T-helper 17 cell (primary cell): ENCODE measurements at places on chromosomes 5 and 9.

DNA sequence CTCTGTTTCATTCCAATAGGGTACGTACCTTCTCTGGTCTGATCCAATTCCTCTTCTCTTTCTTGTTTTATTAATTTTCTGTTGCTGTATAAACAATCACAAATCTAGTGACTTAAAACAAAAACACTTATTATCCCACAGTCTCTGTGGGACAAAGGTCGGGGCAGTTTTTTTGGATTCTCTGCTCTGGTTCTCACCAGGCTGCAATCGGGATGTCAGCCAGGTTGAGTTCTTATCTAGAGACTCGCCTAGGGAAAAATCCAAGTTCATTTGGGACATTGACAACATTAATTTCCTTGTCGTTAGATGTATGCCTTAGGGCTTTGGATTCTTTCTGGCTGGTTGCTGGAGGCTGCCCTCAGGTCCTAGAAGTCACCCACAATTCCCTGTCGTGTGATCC, 430.5 kb upstream of the RORB start:
- no peak for DNase-seq

GRCh38 chr9:104776797-104777196, 12.9 kb downstream of the NIPSNAP3B start:
- DNase-seq: no peak

- no peak for DNase-seq
Observed at GRCh38 chr5:2805080-2805479, 53.6 kb upstream of the IRX2 start.

DNA sequence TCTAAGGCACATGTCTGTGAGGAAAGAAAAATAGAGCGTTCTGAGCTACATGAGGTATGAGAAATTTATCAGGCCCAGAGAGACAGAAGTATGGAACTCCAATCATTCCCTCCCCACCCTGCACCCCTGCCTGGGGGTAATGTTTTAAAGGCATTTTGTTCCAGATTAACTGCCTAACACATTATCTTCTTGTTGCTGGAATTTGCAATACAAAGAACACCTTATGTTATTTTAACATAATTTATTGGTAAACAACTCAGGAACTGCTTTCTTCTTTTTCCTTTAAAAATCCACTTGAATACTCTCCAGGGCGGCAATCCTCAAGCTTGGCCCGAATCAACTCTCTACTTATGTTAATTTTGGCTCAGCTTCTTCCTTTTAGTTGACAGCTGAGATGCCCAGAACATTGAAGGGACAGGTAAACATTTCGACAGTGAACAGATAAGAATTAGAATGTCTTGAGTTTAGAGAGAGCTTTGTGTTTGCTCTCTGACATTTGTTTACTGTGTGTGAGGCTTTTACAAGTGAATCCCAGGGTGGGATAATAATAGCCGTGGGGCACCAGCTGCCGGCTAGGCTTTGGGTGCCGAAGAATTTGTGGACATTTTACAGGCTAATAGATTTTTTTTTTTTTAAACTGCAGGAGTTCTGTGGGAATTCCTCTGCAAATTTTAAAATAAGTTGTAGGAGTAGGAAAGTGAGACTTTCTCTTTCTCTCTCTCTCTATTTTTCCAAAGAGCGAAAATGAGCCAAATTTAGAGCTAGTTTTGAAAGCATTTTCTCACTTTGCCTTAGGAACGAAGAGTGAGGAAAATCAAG, 96.4 kb upstream of the TAF11L2 start:
- no peak for DNase-seq

DNA sequence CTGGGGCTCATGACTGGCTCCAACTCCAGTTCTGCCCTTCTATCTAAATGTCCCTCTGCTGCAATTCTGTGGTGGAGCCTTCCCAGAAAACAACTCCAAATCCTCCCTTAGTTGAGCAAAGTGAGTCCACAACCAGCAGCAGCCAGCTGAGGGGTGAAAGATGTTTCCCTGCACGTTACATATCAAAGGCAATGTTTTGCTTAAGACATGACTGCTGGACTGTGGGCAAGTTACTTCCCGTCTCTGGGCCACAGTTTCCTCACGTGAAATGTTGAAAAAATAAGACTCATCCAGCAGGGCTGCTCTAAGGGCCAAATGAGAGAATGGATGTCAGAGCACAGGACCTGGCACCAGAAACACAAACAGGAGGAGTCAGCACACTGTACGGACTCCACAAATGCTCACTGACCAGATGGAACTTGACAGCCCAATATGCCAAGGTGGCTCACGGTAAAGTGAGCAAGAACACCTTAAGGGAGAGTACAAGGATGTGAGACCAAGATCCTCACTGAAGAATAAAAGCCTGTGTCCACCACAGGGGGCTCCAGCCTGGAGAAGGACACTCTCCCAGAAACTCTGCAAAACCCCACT, 138.4 kb upstream of the ABCA1 start:
- DNase-seq: no peak

DNA sequence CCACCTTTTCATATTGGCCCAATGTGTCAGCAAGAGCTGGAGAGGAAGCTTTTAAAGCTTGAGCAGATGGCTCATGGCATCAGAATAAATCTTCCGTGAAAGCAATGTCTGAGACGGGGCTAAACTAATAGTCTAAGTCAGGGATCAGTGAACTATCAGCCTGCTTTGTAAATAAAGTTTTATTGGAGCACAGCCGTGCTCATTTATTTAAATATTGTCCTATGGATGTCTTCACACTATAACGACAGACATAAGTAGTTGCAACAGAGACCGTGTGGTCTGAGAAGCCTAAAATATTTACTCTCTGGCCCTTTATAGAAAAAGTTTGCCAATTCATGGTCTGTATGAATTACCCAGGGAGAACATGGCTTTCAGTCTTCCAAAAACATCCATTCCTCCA, 85.6 kb upstream of the SLC44A1 start:
- no peak for DNase-seq

GRCh38 chr5:53425687-53426511, 54.5 kb upstream of the FST start:
- DNase-seq: no peak

- no peak for DNase-seq
Observed at GRCh38 chr5:56676091-56676768, 139.1 kb upstream of the MAP3K1 start.

DNA sequence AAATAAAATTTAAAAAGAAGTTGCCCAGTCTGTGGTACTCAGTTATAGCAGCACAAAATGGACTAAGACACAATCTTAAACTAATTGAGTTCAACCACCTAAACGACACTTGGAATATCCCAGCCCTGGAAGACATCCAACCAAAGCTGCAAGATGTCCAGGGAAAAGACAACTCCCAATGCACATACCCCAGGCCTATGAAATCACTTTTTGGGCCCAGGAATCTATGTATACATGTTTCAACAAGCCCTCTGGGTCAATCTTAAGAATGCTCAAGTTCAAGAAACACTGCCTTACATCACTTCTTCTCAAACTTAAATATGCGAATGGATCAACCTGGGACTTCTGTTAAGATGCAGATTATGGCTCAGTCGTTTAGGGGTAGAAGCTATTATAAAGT, 148.6 kb downstream of the ELAVL2 start:
- no peak for DNase-seq

GRCh38 chr9:131238402-131239021, 37.8 kb downstream of the FAM78A start:
- DNase-seq: no peak

GRCh38 chr9:15717290-15717967, 164.6 kb downstream of the CCDC171 start:
- no peak for DNase-seq

DNA sequence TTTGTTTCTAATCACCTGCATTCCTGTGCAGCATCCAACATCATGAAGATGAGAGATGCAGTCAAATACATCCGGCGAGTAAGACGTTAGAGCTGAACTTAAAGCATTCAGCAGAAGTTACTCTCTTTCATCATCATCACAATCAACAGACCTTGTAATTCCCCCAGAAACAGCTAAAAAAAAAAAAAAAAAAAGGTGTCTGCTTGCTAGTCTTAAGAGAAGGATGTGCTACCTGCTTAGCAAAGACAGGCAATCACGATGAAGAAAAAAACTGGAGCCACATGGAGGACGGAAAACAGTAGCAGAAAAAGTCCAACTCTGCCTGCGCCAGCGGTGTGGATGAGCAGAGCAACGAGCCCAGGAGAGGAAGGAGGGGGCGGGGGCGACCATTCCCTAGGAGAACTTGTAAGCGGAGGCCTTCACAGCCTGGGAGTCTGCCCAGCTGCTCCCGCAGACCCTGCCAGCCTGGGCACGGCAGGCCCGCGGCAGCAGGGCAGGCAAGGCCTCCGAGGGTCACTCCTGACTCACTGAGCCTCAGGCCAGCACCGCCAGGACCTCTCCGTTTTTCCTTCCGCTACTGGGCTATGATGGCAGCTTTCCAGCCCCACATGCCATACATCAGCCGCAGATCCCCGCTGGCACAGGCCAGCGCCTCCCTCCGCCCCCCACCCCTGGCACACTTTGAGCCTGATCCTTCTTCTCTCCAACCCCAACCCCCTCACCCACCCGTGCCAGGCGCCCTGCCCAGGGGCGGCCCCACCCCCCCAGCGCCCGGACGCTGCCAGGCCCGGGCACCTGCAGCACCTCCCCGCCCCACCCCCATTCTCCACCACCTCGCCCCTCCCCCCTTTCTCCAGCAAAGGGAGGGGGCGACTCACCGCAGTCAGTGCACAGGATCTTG, 1.4 kb downstream of the NRG2 start:
- no peak for DNase-seq

- no peak for DNase-seq
Observed at GRCh38 chr5:116577064-116577788, 2.6 kb upstream of the SEMA6A start.

DNA sequence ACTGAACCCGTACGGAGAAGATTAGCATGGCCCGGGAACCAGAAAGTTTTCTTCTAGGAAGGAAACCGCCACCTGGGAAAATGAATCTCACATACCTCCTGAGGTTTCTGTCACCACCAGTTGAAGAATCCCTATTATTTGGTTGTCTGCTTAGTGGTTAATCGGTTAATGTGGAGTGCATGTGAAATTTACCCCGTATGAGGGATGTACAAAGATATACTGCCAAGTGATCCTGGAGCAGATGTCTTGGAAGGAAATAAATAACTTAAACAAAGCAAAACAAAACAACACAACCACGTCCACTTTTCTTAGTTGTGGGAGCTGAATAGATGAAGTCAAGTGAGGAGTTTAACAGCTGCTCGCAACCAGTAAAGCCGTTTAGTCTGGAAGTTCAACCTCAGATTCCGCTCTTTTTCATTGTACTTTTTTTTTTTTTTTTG, 3.8 kb downstream of the DMRT2 start:
- DNase-seq: no peak

DNA sequence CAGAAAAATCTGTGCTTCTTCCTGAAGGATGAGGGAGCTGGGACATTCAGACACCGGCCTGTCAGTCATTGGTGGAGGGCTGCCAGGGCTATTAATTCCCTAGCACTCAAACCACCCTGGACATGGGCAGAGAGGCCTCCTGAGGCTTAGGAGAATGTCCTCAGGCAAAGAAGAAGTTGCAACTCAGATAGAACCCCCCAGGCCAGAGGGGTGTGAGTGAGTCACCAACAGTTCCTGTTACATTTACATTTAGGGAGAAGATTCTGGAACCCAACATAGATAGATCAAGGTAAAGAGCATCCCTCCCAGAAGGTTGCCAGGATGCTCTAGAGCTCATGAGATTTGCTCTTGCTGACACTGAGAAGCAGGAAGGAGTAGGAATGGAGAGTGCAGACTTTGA, 29.2 kb upstream of the SYK start:
- no peak for DNase-seq

DNA sequence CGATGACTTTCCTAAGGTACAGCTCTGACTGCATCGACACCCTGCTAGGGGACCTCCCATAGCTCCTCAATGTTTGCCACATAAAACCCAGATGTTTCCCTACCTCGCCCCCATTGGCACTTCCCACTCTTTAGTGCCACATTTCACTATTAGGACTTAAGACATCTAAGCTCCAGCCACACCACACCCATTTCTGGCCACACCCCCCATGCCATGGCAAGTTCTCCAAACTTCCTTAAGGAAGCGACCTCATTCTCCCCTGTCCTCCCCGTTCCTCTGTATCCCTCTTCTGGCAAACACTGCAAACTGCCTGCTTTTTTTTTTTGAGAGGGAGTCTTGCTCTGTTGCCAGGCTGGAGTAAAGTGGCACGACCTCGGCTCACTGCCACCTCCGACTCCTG, 62.9 kb downstream of the USP20 start:
- no peak for DNase-seq

DNA sequence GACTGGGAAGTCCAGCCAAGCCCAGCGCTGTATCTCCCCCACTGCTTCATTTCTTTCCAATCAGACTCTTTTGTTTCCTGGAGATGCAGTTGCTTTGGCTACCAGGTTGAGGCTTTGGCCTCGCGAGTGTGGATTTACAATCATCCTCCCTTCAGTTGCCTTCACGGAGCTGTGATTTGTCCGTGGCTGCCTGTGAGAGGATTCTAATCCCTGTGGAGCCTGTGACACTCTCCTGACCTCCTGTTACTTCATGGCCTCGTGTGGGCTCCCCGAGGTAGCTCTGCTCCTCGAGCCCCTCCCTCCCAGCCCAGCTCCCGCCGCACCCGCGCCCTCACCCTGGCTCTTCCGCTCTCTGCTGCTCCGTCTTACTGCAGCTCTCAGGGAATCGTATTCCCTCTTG, 107.2 kb upstream of the STC2 start:
- no peak for DNase-seq

- no peak for DNase-seq
Observed at GRCh38 chr9:124066783-124067577, 55.4 kb downstream of the LHX2 start.

DNA sequence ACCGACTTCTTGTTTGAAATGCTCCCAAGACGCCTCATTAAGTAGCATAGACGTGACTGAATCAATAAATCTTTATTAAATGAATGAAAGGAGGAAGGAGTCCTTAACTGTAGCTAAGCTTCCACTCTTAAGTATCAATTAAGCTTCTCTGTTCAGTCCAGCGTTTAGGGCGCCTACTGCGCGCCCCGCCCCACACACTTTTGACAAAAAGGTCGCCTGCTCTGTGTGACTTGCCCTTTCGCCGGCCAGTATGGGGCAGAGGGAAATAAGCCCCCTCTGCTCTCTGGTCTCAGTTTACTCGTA, 662 bp upstream of the DOLPP1 start:
- DNase-seq: no peak

DNA sequence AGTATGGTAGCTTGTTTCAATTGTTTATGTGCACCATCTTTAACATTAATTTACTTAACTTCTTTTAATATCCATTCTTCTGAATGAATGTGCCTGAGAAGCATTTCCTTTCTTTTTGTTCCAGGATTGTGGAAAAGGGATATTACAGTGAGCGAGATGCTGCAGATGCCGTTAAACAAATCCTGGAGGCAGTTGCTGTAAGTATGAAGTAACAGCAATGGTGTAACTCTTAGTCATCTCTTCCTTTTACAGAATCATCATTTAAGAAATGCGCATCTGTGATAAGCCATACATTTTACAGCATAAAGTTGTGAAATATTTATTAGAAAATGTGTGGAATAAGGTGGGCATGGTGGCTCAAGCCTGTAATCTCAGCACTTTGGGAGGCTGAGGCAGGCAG, 117.7 kb downstream of the STARD4 start:
- DNase-seq: no peak

DNA sequence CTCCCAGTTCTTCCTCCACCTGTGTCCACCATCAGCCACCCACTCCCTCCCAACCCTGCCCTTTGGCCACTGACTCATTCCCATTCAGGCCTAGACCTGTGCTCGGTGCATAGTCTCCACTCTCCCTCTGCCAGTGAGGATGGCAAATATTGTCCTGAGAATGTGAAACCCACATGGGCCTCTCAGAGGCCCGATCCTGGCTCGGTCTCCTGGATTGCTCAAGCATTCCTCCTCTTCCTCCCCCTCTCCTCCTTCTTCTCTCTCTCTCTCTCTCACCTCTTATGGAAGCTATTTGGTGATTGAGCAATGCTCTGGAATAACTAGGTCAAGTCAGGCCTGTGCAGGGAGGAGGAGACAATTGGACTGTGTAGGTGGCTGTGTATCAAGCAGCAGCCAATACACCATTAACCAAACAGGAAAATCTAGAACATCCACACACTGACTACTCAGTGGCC, 99.9 kb downstream of the KLF4 start:
- no peak for DNase-seq
